ENCODE measurements at places on chromosomes 7 and 10.

DNA sequence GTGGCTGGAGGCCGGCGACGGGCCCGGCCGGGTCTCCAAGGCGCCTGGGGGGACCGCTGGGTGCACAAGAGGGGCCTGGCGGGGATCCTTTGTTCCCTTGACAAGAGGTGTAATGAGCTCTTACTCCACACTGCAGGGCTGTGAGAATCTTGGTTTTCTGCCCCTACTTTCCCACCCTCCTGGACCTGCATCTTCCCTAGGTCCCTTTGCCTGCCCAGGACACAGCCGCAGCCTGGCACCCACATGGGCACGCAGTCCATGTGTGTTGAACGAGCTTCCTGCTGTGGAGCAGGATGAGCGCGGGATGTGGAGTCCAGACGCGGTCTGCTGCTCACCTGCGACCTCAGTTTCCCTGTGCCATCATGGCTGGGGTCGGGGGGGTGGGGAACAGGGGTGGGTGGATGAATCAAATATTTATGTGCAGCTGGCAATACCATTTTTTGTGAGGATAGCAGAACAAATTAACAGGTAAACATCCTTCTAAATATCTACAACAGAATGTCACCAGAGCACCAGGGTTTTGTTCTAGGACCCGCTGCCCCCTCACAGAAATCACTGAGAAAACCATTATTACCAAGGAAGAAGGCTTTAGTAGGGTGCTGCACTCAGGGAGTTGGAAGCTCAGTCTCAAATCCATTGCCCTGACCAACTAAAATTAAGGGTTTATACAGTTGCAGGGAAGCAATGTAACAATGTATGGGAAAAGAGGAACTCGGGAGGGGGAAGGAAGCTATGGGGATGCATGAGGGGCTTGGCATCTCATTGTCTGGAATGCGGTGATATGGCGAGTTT, 474 bp upstream of the NSMCE4A start:
- no peak for DNase-seq

DNA sequence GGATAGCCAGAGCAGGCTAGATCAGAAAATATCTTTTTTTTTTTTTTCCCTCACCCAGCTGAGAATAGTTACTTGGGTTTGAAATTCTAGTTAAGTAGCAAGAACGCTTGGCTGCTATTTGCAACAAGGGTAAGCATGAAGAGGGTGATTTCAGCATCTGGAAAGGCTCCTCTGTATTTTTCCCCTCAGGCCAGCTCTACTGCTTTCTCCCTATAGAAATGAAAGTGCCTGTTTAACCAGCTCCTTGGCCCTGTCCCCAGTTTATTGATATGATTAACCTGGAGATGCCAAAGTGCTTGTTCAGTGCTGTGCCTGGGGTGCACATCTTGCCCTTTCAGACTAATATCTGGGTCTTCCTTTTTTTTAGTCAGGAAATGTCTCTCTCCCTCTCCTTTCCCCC, 37.1 kb downstream of the AP3M1 start:
- no peak for DNase-seq

DNA sequence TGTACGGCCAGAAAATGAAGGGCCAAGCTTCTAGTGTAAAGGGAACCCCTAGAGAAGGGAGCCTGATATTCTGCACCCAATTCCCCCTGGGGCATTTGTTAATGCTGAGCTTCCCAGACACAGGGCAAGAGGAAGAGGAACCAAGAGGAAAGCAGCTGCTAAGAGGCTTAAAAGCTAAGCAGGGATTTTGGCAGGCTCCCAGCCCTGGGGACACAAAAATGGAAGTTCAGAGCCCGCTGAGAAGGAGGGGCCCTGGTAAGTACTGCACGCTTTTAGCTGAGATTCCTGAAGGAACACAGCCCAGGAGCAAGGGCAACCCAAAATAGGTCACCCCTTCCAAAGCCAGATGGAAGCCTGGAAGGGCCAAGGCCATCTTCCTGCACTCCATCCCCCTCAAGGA, 387.3 kb upstream of the MGMT start:
- DNase-seq = no peak

- DNase-seq = no peak
These were observed 107.3 kb downstream of the EXOC4 start for GRCh38 chr7:133360201-133360600.

DNA sequence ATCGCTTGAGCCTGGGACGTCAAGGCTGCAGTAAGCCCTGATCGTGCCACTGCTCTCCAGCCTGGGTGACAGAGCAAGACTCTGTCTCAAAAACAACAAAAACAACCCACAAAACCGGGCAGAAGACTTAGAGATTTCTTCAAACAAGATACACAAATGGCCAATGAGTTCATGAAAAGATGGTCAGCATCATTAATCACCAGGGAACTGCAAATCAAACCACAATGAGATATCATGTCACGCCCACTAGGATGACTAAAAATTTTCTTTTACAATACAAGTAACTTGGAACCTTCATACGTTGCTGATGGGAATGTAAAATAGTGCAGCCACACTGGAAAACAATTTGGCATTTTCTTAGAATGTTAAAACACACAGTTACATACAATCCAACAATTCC, 77.3 kb upstream of the GRID1 start:
- DNase-seq = no peak

DNA sequence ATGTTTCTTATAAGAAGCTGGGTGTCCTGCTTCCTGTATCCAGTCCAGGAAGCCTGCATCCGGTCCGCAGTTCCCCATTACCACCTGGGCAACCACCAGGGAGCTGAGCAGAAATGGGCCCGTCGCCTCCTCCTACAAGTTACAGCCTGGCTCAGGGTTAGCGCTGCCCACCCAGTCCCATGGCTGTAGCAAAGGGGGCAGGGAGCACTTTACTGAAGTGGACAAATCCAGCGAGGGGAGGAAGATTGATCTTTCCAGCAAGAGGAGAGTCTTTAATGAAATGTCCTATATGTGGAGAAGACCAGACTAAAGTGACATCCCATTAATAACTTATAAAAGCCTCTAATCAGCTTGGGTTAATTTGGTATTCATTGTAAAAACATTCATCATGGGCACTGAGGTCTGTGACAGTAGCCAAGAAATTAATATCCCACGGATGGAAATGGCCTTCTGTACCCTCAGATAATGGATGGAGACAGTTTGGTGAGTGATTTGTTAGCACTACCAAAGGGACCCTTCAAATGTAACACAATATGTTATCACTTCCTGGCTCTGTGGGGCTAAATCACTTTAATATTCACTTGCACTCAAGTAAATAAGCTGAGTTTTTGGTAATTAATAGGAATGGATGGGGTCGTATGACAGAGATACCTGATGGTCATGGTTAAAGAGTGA, 323.4 kb downstream of the PAXIP1 start:
- DNase-seq = no peak

DNA sequence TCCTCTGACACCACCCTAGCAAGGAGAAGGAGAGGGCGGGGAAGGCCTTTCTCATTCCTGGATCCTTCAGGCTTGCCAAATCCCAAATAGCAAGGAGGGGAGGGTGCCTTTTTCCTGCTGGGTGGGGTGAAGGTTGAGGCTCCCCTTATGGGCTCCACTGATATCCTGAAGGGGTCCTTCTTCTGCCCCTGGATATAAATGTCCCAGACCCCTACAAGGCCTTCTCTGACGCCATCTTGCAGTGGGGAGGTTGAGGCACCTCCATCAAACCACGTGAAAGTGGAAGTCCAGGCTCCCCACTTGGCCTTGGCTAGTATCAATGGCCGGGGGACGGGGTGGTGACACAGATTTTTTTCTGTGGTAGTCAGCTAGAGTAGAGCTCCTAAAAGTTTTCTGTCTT, 371.3 kb downstream of the GLRX3 start:
- no peak for DNase-seq

- DNase-seq = no peak
These were observed 125.9 kb downstream of the CDH23 start for GRCh38 chr10:71522442-71523144.

DNA sequence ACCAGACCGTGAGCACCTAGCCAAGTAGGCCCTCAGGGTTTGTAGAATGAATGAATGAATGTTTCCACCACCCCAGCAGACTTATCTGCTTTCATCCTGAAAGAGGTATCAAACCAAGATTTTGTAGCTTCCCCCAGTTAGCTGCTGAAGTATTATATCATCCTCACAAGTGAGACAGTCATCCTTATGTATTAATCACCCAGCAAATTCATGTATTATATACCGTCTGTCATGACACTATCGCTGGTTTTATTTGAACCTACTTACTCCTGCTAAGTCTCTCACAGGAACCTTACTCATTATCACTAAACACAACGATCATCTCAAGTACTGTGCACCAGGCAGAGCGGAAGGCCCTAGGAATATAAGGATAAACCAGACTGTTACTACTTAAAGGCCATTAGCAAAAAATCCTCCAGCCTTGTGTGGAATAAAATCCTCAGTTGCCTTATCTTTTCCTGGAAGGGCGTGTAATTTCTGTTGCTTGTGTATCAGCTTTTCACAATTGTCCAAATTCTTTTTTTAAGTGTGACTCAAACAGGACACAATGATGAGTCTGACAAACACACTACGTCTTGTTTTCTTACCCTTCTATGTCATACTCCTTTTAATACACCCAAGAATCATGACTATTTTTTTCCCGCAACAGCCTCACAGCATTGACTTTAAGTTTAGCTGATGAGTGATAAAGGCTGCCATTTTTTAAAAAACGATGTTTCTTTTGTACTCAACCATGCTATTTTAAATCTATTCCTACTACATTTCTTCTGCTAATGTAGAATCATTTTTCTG, 176.1 kb upstream of the KLF14 start:
- DNase-seq = no peak

- DNase-seq = no peak
These were observed 4.7 kb upstream of the NRF1 start for GRCh38 chr7:129606803-129607202.

- no peak for DNase-seq
These were observed 201.5 kb downstream of the LRMDA start for GRCh38 chr10:75632805-75633462.

- no peak for DNase-seq
These were observed 26.0 kb downstream of the LYZL2 start for GRCh38 chr10:30603589-30603988.

DNA sequence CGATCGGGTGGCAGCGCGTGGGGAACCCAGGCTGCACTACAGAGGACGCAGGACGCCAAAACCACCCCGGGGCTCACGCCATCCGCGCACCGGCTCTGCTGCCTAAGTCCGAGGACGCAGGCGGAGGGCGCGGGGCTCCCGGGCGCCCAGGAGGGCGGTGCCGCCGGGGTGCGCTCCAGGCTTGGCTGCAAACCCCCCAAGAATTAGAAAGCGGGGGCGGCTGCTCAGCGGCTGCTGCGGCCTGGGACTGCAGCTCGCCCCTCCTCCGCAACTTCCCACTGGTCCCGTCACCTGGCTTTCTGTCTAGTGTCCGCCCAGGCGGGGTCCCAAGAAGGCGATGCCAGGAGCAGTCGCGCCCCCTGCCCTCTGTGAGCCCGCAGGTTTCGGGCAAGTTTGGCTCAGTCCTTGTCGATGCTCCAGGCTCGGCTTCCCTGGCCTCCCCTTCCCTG, 1.7 kb upstream of the POU6F2 start:
- no peak for DNase-seq

DNA sequence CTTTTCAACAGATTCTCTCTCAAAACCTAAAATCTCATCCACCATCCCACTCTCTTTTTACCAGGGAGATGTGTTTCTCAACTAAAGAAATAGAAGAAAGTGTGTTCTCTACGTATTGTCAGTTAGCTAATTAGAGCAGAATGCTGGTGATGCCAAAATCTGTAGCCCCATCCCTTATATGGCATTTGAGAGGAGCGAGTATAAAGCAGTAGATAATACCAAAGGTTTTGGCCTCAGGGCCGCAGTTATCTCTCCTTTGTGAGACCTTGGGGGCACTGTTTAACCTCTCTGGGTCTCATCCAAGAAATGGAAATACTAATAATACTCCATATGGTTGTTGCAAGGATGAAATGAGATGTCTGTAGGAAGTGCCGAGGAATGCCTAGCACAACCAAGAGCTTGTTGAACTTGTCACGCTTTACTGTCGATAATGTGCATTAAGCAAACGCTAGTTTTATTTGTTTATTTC, 456 bp upstream of the DLD start:
- no peak for DNase-seq

DNA sequence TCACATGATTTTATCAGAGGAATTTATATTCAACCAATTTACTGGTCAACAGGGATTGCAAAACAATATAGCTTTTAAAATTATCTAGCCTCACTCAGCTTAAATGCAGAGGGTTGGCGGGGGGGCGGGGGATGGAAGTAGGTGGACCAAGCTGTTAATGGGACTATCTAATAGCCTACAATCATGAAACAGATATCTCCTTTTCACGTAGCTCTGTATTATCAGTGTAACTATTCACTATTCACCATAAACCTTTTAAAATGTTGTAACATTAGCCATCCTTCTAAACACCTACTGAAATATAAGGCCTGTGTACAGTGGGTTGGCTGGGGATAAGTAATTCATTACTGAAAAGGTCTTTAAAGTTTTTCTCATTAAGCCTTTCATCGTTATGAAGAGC, 56.2 kb downstream of the MINDY3 start:
- DNase-seq = no peak

- no peak for DNase-seq
These were observed 184.9 kb upstream of the MKI67 start for GRCh38 chr10:128310971-128311658.

DNA sequence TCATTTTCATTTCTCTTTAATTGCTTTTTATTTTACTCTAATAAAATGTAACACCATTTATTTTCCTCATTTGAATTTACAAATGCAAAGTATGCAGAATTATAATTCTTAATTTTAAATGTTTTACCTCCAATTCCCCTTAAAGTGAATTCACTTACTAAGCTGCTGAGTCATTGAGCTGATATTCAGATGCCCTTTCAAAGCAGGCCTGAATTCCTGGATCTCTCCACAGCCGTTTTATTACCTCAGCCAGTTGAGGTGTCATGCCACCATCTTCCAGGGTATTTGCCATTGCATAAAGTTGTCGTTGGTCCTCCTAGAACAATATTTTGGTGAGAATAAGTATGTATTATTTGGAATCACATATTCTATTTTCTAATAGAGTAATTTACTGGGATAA, 33.2 kb downstream of the GNAT3 start:
- peak; percentile 39 for DNase-seq

DNA sequence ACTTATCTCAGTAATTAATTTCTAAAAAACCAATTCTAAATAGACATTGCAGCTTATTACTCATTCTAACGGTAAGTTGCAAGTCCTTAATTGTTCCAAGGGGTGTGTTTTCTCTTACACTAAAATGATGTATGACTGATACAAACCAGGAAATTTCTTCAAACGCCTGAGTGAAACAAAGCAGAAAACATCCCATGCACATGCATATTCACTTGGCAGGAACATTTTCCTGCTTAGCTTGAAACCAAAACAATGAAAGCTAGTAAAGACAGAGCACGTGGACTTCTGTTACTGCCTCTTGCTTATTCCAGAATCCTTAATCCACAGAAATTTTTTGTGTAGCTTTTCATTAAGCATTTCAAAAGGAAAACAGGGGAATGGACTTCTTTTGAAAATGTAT, 187.7 kb downstream of the MTERF1 start:
- DNase-seq = no peak

GRCh38 chr10:44986179-44986578, 7.6 kb upstream of the DEPP1 start:
- no peak for DNase-seq
